ENCODE measurements at places on chromosomes 1 and 21.

- DNase-seq, result no peak
Measured at GRCh38 chr21:35478161-35479064, 429.3 kb upstream of the RUNX1 start.

DNA sequence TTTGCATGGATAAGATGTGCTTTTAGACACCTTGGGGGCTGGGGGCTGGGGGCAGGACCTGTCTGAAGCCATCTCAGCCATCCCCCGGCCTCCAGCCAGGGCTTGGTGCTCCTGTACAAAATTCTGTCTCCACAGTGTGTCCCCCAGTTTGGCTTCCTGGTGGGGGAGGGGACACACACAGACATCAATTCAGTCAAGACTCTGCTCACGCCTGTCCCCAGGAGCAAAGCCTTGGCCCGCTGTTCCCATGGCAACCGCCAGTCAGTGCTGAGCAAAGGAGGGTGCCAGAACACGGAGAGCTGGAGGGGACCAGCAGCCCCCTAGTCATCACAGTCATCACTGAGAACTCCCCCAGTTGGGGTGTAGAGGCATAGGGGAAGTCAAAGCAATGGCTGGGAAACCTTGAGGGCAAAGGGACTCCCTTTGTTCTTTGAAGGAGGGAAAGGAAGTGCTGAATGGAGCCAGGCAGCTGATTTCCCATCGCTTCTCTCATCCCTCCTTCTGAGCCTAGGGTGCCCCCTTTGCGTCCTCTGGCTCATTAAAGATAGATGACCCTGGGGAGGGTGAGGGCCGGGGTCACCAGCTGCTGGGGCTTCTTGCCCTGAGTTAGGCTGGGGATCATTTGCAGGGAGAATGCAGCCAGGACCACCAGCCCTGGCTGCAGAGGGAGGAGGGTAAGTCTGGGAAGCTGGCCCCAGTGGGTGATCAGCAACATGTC, 134.9 kb upstream of the IPO9 start:
- DNase-seq, result no peak

DNA sequence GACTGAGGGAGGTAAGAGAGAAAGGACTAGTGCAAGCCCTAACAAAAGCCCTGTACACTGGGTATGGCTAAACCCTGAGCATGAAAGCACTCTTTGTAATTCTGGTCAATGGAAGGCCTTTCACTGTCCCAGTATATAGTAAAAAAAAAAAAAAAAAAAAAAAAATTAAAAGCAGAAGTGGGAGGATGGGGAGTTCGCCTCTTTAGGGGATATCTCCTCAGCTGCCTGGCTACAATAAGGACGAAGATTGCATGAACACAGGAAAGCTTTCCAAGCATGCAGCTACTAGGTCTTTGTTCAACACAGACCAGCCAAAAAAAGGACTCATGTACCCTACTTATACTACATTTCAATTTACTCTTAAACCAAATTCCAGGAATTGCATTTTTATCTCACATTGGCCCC, 59.1 kb downstream of the EIF4G3 start:
- no peak for DNase-seq

DNA sequence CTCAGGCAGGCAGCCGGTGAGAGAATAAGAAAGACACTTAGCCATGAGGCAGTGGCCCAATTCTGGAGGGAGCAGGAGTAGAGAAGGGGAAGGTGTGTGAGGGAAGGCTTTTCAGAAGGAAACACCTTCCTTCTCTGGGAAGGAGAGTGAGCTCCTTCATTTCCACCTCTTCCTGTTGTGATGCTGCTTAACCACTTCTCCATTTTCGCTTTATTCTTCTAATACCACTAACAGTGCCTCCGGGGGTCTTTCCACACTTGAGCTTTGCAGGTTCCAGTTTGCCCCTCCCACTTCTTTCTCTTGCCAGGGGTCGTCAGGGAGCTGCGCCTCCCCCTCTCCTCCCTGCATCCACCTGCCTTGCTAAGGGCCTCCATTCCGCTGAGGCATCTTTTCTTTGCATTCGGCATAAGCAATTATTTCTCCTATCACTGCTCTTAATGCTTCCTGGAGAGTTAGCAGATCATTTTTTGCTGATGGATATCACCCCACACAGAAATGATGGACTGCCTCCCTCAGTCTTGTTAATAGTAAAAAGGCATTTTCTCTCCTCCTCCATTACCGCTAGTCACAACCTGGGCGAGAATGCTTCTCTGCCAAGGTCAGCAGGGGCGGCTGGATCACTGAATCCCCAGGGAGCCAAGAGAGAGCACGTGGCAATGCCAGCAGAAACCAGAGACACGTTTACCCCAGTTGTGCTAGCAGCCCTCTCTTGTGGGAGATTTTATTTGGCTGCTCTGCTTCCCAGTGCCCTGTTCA, 74.8 kb downstream of the ELAVL4 start:
- no peak for DNase-seq

- no peak for DNase-seq
Measured at GRCh38 chr1:182304218-182304617, 87.4 kb downstream of the GLUL start.

GRCh38 chr1:181855380-181855779, 206.1 kb downstream of the ZNF648 start:
- DNase-seq, result no peak

DNA sequence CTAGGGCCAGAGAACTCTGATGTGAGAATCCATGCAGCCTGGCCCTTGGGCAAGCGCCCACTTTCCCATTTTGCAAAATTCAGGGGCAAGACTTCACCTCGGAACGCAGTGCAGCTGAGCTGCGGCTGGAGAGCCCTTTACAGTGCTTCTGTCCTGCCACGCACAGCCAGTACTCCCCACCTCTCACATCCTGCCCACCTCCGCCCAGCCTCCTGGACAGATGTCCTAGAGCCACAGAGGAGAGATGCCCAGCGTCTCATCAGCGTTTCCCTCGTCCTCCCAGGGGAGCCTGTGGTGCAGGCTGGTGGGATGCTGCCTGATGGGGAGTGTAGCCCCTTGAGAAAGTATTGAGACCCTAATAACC, 29.6 kb downstream of the RUNX3 start:
- no peak for DNase-seq

- no peak for DNase-seq
Measured at GRCh38 chr1:112646225-112646624, 26.6 kb downstream of the CAPZA1 start.

GRCh38 chr1:87335175-87335884, 6.7 kb downstream of the LMO4 start:
- DNase-seq, result peak; percentile 44

- no peak for DNase-seq
Measured at GRCh38 chr1:101392552-101392951, 155.7 kb downstream of the S1PR1 start.

- no peak for DNase-seq
Measured at GRCh38 chr1:236734141-236734765, 48.0 kb downstream of the ACTN2 start.

GRCh38 chr1:222904451-222904850, 89.6 kb downstream of the DISP1 start:
- no peak for DNase-seq

DNA sequence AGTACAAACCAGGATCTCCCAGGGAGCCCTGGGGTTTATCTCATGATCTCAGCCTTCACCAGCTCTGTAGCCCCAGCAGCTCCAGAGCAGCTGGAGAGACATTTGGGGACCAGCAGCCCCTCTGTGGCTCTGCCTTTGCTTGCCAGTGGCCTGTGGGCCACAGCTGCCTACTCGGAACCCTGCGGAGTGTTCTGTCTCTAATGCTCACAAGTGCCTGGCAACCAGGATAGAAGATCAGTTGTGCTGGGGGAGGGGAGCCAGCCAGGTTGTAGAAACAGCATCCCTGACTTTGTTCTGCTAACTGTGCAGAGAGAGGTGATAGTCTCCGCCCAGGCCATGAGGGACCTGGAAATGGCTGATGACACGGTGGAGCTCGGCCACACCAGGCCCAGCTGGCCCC, 50.9 kb upstream of the KCNJ15 start:
- DNase-seq, result no peak

DNA sequence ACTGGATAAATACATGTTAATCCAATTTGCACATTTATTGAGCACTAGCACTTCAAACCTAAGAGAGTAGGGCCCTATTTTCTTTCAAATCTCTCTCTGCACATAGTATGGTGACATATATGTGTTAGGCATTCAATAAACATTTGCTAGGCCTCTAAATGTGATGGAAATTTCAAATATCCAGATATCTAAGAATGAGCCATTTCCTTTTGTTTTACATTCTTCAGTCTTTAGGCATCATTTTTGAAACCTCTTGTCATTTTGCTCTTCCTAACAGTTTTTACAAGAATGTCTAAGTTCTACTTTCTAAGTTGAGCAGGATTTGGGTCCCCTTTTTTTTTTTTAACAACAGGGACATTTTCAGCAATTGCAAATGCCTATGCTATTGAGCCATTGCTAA, 395.7 kb upstream of the ST6GALNAC5 start:
- no peak for DNase-seq

- no peak for DNase-seq
Measured at GRCh38 chr1:20840731-20841130, 53.6 kb upstream of the HP1BP3 start.

GRCh38 chr1:12106153-12106552, 43.0 kb downstream of the TNFRSF8 start:
- DNase-seq, result no peak

DNA sequence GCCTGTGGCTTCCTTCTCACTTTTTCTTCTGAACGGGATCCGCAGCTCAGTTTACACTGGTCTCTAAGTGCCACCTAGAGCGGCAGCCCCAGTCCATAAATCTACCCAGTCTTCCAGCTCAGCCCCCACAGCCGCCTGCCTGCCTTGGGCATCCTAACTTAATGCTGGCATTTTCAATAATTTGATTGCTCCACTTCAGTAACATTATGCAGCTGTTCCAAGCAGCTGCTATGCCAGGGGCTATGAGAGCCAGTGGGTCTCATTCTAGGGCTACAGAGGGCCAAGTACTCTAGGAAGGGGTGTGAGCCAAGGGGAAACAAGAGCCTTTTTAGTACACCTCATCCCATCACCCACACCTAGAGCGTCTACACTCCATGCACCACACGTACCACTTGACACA, 48.4 kb upstream of the COA6 start:
- no peak for DNase-seq

DNA sequence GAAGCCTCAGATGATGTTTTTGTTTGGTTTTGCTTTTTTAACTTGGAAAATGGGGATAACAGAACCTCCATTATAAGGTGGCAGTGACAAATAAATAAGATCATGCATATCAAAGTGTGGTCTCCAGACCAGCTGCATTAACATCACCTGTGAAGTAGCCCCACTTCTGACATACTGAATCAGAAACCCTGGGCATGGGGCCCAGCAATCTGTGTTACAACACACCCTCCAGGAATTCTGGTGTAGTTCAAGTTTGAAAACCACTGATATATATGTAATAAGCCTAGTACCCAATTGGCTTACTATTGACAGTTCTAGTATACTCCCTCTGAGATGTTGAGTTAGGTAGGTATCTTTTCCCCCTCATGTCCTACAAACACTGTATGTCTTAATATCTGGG, 24.1 kb upstream of the RNF19B start:
- DNase-seq, result no peak

DNA sequence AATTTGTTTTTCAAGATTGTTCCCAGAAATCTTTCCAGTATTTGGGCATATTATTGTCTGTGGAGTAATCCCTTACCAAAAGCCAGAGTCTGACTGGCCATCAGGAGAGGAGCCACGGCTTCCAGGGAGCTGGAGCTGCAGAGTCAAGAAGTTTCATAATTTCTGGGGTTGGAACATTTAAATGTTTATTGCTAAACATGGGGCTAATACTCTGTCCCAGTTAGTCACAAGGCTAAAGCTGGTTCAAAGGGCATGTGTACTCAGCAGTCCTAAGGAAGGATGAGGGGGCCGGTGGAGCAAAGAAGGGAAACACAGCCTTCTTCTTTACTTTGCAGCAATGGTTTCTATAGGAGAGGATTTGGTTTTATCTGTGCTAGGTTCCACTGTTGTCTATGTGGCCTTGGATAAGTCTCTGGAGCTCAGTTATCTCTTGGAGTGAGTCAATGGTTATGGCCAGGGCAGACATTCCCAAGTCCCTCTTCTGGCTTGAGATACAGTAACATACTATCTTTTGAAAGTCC, 9.5 kb downstream of the DENND2D start:
- no peak for DNase-seq

- DNase-seq, result no peak
Measured at GRCh38 chr1:222644636-222644980, 26.7 kb downstream of the MIA3 start.

- no peak for DNase-seq
Measured at GRCh38 chr21:27569831-27570230, 602.9 kb upstream of the ADAMTS5 start.

DNA sequence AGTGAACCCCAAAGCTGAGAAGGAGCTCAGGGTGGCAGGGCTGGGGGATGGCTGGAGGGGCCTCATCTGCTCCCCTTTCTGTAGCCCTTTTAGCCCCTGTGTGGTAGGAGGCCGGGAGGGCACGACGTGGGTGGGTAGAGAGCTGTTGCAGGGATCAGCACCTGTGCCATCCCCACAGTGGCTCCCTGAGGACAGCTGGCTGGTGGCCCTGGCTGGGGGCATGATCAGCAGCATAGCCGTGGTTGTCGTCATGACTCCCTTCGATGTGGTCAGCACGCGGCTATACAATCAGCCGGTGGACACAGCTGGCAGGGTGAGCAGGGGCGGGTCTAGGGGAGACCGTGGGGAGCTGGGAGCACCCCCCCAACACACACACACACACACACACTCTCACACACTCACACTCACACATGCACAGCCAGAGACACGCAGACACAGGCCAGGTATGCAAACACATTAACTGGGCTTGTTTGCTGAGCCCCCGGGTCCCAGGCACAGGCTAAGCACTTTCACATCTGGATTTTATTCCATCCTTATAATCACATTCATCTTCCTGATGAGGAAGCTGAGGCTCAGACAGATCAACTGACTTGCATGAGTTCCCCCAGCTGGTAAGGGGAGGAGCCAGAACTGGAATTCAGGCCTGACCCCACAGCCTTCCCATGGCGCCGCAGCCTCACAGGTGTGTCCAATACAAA, 2.5 kb downstream of the SLC25A34 start:
- no peak for DNase-seq

- no peak for DNase-seq
Measured at GRCh38 chr1:157150631-157151030, 12.4 kb upstream of the ETV3 start.

DNA sequence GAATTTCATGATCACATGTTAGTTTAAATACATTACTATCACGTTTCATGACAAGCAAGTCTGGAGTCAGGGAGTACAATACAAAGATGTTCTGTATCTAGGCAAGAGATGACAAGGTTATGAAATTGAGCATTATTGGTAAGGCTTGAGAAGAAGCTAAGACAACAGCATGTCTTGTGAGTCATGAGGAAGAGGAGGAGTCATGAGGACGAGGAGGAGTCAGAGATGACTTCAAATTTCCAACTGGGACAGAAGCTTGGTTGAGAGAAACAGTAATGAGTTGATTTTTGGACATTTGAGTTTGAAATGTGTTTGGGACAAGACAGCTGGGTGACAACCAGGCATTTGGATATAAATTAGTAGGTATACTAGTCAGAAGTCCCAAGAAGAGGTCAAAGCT, 4.3 kb upstream of the UBE2U start:
- DNase-seq, result no peak

DNA sequence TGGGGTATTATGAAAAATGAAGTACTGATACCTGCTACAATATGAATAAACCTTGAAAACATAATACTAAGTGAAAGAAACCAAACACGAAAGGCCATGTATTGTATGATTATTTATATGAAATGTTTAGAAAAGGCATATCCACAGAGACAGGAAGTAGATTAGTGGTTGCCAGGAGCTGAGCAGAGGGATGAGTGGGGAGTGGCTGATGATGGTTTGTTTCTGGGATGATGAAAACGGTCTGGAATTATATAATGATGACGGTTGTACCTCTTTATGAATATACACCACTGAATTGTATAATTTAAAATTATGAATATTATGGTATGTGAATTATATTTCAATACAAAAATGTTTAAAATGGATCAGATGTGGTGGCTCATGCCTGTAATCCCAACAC, 63.8 kb upstream of the MPC2 start:
- DNase-seq, result no peak
